T-helper 22 cell (primary cell): ENCODE measurements at places on chromosomes 4 and X.
A peak's percentile ranks its signal among the peaks of the same experiment; 100 is the strongest.

DNA sequence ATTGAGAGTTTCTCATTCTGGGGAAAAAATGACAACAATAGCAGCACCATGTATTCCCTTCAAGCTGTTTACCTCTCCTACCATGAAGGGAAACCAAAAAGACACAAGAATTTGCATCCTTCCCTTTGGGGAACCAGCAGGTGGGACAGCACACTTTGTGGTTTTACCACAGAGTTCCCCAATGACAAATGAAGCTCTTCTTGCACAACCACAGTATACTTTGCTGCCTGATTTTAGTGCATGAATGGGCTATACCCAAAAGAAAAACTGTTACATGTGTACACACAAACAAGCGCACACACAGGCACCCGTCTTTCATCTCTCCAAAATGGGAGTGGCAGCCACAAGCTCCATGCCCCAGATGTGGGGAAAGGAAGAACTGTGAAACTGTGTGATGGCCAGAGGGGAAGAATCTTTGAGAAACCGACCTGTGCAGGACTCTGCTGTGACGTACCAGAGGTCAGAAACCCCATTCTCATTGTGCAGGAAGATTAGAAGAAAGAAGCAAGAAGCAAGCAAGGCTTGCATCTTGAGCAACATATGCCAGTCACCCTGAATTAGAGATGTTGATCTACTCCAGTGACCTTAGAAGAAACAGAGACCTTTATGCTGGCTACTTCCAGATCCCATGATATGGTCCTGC is 2.7 kb upstream of the MAML3 start:
- no peak for DNase-seq

DNA sequence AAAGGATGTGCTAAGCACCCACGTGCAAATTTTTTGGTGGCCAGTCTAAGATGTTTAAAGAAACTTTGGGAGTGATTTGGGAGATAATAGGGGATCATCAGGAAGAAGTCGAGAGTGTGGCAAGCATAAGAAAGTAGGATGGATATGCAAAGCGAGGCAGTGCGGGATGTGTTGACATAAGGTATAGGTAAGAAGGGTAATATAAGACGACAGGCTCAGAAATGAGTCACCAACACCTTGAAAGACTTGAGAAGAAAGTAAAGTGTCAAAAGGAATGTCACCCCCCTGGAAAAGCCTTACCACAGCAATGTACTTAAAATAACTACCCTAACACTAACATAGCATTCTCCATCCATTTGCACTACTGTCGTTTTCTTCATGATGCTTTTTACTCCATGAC is 69.8 kb upstream of the BMP2K start:
- DNase-seq, result no peak

DNA sequence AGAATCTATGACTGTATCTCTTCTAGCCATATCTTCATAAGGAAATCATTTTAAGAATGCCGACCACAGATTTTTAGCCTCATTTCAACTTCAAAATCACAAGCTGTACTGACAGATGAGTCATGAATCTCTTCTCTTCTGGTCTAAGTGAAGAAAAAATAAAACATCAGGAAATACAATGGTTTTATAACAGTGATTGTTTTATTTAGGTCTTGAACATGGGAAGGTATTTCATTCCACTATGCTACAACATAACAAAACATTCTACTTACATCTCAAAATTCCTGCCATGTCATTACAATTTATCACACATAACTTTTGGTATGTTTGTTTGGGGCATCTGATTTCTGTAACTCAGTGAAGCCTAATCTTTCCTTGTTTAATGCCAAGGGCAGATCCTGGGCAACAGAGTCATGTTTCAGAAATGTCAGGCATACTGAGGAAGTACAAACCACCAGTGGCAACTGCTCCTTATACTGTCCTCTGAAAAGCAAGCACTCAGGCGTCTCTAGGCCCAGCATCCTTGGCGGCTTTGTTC is 325.0 kb downstream of the PDHA2 start:
- no peak for DNase-seq

- DNase-seq, result no peak
Measured at GRCh38 chrX:100995469-100995868, 26.0 kb downstream of the ARL13A start.

GRCh38 chr4:124133753-124134152 is 578.8 kb downstream of the ANKRD50 start:
- no peak for DNase-seq

DNA sequence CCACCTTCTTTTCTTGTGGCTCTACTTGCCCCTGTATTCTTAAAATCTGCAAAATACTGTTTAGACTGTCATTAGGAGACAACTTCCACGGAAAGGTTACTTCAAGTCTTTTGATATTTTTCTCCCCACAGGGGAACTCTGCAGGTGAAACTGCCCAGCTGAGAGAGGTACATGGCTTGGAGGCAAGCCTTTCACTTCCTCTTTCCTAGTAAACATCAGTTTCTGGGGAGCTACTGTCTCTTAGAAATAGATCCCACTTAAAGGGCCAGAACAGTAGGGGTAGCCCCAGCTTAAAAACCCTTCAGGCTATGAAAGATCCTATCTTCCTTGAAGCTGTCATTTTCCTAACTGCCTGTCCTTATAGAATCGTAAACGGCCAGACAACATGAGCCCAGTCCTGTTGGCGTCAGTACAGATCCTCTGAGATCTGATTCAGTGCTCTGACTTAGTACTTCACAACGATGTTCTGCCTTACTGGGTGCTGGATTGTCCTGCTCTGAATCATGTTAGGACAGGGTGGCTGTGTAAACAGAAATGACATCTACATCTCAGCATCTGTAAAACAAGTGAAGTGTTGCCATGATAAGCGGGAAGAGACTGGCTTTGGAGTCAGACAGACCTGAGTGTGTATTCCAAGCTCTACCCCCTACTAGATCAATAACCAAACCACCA is 102.1 kb downstream of the ITIH6 start:
- no peak for DNase-seq

DNA sequence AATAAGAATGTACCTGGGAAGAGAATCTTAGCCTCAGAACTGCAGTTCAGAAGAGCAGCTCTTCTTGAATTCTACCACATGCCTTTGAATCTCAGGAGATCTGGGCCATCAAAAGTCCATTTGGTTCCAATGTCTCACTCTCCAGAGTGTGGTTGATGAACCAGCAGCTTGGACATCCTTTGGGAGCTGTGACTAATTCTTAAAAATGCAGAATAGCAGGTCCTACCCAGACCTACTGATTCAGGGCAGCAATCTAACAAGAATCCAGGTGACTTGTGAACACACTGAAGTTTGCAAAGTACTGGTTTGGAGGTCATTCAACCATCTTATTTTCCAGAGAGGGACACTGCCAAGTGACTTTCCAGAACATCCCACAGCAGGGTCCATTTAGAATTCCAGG is 244.7 kb downstream of the PACRGL start:
- no peak for DNase-seq

DNA sequence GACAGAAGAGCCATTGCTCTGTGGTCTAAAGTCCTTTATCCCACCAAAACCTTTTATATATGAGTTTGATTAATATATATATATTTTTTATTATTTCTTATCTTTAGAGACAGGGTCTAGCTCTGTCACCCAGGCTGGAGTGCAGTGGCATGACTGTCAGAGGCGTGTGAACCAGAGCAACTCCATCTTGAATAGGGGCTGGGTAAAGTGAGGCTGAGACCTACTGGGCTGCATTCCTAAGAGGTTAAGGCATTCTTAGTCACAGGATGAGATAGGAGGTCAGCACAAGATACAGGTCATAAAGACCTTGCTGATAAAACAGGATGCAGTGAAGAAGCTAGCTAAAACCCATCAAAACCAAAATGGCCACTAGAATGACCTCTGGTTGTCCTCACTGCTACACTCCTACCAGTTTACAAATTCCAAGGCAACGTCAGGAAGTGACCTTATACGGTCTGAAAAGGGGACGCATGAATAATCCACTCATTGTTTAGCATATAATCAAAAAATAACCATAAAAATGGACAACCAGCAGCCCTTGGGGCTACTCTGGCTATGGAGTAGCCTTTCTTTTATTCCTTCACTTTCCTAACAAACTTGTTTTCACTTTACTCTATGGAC is 10.5 kb downstream of the TBCK start:
- DNase-seq, result no peak

DNA sequence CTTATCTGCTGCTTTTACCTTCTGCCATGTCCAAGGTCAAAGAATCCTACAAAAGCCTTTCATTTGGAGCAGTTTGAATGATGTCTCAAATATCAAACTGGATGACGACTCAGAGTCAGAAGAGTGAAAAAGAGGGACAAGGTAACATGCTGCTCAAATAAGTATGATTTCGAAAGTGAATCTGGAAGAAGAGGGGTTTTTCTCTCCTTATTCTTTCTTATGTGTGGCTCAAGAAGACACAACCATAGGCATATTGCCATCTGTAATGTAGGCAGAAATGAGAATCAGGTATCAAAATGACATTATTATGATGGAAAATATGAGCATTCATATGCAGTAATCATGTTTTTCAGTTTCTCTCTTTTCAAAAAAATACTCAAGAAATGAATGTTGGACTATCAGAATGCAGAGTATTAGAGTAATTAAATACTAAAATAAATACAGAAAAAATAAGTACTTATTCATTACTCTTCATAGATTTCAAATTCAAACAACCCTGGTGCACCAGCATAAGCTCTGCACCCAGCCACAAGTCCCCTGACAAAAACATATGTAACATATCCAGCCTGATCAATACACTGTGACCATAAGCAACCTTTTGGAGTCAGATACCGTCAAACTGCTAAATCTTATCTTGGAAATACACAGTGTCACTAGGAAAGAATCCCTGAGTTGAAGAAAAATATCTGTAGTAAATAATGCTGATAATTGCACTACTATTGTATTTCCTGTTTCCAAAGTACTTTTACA is 468.6 kb downstream of the INPP4B start:
- DNase-seq, result no peak

GRCh38 chr4:146275370-146275769 is 61.0 kb downstream of the REELD1 start:
- DNase-seq, result no peak

- no peak for DNase-seq
Measured at GRCh38 chr4:189436207-189436606, 504.5 kb upstream of the FRG1 start.

- DNase-seq, result no peak
Measured at GRCh38 chr4:126956184-126956897, 676.4 kb upstream of the INTU start.

- no peak for DNase-seq
Measured at GRCh38 chr4:8118035-8118434, 40.6 kb downstream of the ABLIM2 start.

DNA sequence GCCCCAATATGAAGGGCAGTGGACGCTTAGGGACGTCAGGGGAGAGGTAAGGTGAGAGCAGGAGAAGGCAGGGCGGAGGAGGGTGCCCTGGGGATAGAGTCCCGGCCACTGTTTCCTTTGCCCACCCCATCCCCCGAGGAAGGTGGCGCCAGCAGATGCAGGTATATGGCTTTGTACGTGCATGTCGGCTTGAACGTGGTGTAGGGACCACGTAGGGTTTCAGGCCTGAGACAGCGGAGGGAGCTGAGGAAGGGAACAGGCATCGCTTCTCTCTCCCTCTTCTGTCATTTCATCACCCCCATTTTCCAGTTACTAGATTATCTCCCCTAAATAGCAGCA is 97.9 kb downstream of the PHKA2 start:
- no peak for DNase-seq

GRCh38 chr4:90503677-90504076 is 376.5 kb downstream of the CCSER1 start:
- DNase-seq, result no peak

- DNase-seq, result no peak
Measured at GRCh38 chr4:162229670-162230069, 65.9 kb upstream of the FSTL5 start.

DNA sequence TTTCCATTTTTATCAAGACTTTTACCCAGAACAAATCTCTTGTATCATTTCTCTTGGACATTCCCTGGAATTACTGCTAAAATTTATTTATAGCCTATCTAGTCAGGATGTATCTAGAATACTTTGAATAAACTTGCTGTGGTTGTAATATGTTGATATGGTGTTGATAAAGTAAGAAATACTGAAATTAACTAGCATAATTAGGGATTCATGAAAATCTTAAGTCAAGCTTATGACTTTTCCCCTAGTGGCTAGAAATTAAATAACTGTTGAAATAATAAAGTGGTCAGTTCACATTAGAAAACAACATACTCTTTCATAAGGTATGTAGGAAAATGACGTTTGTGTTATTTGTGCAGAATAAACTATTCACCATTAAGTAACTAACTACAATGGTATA is 73.1 kb upstream of the ANKRD50 start:
- no peak for DNase-seq

DNA sequence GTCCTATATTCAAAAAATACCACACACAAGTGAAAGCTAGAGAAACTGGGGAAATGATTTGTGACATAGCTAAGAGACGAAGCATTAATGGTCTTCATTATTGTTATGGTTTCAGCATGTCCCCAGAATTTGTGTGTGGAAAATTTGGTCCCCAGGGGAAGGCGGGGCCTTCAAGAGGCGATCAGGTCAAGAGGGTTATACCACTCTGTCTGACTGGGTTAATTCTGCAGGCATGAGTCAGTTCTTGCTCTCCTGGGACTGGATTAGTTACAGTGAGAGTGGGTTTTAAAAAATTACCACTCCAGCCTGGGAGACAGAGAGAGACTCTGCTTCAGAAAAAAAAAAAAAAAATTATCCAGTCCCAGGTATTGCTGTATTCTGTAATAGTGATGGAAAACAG is 2.1 kb upstream of the MTNR1A start:
- no peak for DNase-seq

- DNase-seq, result peak; percentile 42
Measured at GRCh38 chr4:10461091-10461849, 4.0 kb upstream of the ZNF518B start.

DNA sequence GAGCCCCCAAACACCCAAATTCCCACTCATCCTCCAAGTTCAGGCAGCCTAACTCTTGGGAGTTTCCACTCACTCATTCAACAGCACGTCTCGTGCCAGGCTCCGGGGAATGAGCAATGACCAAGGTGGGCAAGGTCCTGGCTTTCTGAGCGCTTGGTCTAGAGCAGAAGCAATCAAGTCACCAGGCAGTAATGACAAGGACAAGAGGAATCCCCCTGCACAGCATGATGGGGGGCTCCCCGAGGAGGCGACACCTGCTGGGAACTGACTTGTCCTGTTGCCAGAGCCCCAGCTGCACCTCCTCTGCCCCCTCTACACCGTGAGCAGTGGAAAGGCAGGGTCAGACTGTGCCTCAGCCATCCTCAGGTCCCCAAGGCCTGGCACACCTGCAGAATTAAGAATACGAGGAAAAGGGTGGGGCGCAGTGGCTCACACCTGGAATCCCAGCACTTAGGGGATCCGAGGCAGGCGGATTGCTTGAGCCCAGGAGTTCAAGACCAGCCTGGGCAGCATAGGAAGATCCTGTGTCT is 25.7 kb upstream of the MRFAP1 start:
- DNase-seq, result no peak

DNA sequence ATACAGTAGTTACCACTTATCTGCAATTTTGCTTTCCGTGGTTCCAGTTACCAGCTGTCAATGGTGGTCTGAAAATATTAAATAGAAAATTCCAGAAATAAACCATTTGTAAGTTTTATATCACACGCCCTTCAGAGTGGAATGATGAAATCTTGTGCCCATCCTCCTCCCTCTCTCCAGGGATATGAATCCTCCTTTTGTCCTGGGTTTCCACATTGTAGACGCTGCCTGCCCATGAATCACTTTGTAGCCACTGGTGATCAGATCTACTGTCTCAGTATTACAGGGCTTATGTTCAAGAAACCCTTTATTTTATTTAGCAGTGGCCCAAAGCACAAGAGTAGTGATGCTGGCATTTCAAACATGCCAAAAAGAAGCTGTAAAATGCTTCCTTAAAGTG is 198.6 kb downstream of the KCNIP4 start:
- DNase-seq, result no peak
